ENCODE measurements at places on chromosomes 2 and 18.

- DNase-seq: no peak
Measured at GRCh38 chr18:58223717-58224424, 179.8 kb downstream of the NEDD4L start.

DNA sequence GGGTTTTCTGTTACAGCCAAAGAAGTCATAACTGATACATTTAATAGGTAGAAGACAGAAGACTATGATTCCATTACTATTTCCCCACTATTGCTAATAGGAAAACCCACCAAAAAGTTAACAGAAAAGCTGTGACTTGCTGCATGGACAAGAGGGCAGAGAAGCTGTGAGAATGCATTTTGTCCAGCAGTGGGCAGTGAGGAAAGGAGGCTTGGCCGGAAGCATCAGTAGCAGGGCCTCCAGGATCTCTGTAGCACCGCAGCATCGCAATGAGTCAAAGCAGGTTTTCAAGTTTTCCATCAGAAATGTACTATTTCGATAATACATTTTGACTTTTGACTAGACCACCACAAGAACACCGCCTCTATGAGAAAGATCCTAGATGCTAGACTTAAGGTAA, 24.9 kb downstream of the MYO5B start:
- no peak for DNase-seq

- no peak for DNase-seq
Measured at GRCh38 chr2:19732255-19732654, 169.5 kb downstream of the TTC32 start.

DNA sequence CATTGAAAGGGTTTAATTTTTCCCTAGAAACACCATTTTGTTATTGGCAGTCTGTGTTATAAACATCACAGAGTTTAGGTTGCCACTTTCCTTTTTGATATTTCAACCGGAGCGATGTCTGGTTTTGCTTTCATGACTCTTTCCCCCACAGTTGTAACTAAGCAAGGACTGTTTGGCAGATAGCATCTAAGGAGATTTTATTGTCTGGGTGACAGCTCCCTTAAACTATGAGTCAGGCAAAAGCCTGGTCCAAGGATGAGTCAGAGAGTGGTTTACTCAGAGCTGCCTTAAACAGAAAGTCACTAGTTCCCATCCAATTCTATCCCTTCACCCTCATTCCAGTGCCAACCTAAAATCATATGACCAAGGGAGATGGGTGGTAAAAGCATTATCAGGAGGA, 341.6 kb upstream of the VWC2L start:
- no peak for DNase-seq

GRCh38 chr2:200330351-200331060, 24.0 kb downstream of the SPATS2L start:
- no peak for DNase-seq

DNA sequence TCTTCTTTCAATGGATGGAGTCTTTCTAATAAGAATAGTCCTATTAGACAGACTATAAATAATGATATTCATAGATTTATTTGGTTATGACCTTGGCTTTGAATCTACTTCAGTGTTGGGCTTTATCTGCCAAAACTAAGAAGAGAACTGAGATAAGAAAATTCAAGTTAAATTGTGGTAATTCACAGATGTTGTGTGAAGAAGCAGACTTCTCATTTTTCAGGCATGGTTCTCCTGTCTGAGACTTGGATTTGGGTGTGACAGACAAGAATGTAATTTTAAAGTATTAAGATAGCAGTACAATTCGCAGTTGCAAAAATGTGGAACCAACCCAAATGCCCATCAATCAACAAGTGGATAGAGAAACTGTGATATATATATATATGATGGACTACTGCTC, 124.7 kb downstream of the QPCT start:
- DNase-seq: no peak

DNA sequence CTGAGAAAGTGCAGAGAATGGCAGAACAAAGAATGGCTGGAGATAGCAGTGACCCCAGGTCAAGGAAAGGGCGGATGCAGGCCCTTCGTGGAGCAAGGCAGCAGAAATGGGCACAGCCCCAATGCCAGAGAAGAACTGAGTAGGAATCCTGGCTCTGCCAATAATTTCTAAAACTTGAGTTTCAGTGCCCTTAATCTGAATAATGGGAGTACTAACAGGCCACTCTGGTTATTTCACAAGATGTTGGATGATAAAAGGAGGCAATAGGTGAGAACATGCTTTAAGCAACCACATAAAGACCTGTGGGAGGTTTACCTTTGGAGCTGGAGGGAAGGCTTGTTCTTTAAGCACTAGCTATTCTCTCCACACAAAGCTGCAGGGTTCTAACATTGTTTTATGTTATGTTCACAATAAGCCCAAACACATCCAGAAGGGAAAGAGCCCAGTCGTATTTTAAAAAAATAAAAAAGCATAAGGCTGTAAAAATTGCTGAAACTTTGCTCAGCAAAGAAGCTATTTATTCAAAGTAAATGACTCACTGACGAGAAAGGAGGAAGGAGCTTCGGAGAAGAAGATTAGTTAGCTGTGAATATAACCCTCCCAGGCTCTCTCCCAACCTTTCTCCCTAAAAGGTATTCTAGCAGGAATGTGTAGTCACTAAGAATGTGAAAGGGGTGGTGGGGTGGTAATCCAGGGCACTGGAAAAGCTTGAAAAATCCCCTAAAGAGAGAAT, 470.2 kb downstream of the TXNL1 start:
- DNase-seq: no peak

GRCh38 chr18:25815659-25816058, 274.8 kb downstream of the SS18 start:
- no peak for DNase-seq

- DNase-seq: no peak
Measured at GRCh38 chr18:463827-464541, 36.5 kb downstream of the COLEC12 start.

GRCh38 chr2:182300608-182301007, 126.2 kb downstream of the PDE1A start:
- no peak for DNase-seq

DNA sequence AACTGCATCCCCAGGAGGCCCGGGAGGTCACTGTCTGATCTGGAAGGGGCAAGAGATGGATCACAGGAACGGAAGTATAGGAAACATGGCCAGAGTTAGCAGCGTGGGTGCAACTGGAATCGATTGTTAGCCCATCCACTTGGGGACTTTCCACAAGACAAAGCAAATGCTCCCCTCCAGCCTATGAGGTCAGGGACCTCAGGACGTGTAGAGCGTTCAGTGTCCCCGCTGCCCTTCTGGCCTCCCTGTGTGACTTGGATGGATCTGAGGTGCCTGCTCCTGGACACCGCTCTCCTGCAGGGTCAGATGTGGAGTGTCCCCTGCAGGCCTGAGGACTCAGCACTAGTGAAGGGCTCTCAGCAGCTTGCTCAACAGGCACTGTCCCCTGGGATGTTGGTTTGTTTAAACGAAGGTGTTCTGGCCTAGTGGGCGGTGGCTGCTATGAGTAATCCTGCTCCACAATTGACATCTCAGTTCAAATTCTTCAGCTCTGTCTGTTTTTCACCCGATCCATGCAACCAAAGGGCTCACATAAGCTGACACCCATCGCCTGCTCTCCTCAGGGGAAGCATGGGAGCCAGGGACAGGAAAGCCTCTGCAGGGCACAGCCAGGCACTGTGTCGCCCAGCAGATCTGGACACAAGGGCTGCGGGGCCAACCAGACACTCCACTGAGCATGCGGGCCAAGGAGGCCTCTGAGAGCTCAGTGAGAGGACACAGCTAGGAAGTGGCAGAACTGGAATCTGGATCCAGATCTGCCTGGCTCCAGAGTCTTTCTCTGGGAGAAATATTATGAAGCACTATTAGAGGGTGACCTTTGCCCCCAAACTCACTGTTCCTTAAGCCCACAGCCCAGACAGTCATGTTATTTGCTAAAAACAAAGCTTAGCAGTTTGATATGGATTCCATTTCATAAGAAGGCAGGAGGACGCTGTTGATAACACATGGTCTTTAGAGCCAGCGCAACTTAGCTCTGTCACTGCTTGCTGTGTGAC, 78.5 kb downstream of the RHOB start:
- no peak for DNase-seq

DNA sequence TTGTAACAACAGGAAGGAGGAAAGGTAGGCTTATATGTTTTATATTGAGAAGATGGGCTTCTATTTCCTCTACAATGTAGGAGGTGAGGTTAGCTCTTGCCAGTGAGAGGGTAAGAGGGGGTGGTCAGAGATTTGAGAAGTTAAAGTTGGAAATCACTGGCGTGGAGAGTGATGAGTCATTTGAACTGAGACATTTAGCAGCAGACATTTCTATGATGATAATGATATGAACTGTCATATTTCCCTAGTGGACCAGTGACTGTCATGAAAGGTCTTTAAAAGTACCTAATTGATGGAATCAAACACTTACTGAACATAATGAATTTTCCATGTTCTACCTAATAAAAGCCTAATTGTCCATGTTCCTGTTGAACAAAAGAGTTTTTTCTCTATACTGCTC, 126.1 kb downstream of the FAM161A start:
- no peak for DNase-seq

GRCh38 chr2:11784747-11785610, 38.5 kb downstream of the LPIN1 start:
- peak; percentile 36 for DNase-seq

- DNase-seq: no peak
Measured at GRCh38 chr18:8876887-8877286, 171.5 kb downstream of the MTCL1 start.

GRCh38 chr2:138720035-138720838, 60.0 kb downstream of the NXPH2 start:
- no peak for DNase-seq

DNA sequence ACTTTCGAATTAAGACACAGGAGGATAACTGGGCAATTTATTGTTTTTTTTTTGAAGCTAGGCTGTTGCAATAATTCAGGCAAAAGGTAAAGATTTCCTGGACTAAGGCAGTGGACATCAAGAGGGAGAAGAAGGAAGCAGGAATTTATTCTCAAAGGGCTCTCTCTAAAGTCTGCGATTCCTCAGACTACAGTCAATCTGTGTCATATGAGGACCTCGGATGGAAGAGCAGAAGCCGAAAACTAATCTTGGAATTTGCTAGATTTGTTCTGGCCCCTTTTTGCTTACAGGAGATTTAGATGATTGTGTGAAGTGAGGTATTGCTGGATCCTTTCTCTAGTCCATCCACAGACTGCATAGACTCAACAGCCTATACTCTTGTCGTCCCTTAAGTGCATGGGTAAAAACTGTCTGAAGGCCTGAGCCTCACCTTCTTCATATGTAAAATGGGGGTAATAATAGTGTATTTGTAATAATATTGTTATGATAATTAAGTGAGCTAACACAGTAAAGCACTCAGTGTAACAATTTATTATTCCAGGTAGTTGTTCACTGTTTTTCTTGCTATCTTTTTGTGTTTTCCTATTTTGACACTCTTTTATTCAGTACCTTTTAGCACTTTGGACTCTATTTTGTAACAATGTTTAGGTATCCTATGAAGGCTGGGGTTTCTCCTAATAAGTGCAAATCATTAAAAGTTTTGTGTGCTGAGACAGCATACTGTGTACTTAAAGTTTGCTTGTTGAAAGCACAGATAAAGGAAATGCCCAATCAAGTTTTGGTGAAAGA, 54.2 kb upstream of the NT5C1B start:
- no peak for DNase-seq

DNA sequence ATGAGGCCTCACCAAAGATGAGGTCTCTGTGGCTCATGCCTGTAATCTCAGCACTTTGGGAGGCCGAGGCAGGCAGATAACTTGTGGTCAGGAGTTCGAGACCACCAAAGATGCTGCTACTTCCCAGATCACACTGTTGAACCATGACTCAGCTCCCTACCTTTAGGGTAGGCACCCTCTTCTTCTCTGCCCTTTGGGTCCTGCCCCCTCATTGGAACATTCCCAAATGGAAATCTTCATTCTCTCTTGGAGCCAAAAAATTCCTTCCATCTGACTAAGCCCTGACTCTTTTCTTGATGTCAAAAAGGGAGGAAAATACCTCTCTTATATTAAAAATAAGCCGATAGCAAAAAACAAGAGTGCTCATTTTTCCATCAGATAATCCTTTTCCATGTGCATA, 183.5 kb downstream of the PAX3 start:
- DNase-seq: no peak

GRCh38 chr2:99472600-99472960, 17.2 kb downstream of the REV1 start:
- DNase-seq: no peak
